ENCODE measurements at places on chromosomes 12 and 14. TPM values are rescaled to one million over a fixed set of nuclear protein-coding genes. Genes with fewer than 3 reads are reported as not detected.

- no peak for DNase-seq
These were observed at the start of gene DIO3 for GRCh38 chr14:101561145-101561896. DIO3 (plus strand) TSS chr14:101561495.

Gene SEC23A
- 70.8 TPM for total RNA-seq

Gene NEUROD4
- total RNA-seq, result not detected

Gene KSR2
- 8.6 TPM for total RNA-seq

GRCh38 chr12:109741970-109742703, 28.5 kb downstream of the FAM222A start:
- no peak for DNase-seq

Gene GPRC5D
- 0.47 TPM for total RNA-seq

DNA sequence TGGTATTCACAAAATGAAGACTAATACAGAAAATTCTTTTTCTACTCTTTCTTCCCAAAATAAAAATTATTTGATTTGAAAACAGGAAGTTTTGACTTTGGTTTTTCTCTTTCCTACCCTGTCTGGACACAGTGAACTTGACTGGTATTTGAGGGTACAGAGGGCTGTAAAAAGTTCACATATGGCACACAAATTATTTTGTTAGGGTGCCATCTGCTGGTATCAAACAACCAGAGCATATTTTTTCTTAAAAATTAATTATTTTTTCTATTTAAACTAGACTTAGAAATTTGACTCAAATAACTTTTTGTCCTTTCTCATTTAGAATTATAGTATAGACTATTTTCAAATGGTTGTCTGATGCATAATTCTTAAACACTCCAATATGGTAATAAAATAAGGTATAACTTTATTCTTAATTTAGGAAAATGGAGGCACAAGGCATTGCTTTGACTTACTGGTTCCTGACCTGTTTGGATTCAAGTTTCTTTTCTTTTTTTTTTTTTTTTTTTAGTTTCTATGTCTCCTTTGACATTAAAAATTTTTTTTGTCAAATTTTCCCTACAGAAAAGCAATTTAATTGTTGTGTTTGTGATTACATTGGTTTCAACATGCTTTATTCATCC, 390.6 kb downstream of the PRKD1 start:
- DNase-seq, result no peak

Gene GNB3
- 4.5 TPM for total RNA-seq

Gene TCP11L2
- total RNA-seq, result 19.6 TPM

GRCh38 chr14:22471545-22472121, 117.4 kb downstream of the DAD1 start:
- no peak for DNase-seq

Gene FAM90A1
- 0.65 TPM for total RNA-seq

DNA sequence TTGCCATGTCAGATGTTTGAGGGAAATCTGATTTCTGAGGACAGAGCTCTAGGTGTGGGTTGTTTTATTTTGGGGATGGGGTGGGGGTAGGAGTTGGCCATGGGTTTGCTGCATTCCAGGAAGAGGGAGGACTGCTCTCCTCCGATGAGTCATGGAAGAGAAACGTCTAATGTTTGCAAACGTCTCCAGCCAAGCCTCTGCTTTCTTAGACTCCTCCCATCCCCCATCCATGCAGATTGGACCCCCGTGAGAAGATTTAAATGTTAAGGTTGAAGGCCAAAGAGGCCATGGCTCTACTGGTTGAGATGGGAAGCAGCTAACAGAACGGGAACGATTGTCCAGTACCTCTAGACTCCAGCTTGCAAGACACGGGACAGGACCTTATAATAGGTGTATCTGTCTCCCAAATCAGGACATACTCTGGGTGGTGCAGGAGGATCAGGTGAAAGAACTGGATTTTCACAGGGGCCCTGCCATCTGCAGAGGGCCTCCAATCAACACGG, 11.4 kb upstream of the ATP2A2 start:
- no peak for DNase-seq

Gene AMN1
- 16.6 TPM for total RNA-seq

- DNase-seq, result peak; percentile 55
These were observed 652 bp downstream of the BAZ1A start for GRCh38 chr14:34874386-34875030.

- no peak for DNase-seq
These were observed 43.6 kb downstream of the LIN7A start for GRCh38 chr12:80894179-80894578.

GRCh38 chr14:44204061-44204835, 302.8 kb downstream of the FSCB start:
- DNase-seq, result no peak
